ENCODE measurements at places on chromosomes 5 and 9.

- peak; percentile 13 for DNase-seq
These were observed 809 bp downstream of the MCCC2 start for GRCh38 chr5:71587766-71588532.

- no peak for DNase-seq
These were observed 51.5 kb upstream of the ATP10B start for GRCh38 chr5:160903551-160903950.

GRCh38 chr5:112419164-112419985 lies at the start of gene EPB41L4A:
EPB41L4A (minus strand) TSS chr5:112419277; CDS start chr5:112419039, 238 bp downstream.
- peak; percentile 5 for DNase-seq

DNA sequence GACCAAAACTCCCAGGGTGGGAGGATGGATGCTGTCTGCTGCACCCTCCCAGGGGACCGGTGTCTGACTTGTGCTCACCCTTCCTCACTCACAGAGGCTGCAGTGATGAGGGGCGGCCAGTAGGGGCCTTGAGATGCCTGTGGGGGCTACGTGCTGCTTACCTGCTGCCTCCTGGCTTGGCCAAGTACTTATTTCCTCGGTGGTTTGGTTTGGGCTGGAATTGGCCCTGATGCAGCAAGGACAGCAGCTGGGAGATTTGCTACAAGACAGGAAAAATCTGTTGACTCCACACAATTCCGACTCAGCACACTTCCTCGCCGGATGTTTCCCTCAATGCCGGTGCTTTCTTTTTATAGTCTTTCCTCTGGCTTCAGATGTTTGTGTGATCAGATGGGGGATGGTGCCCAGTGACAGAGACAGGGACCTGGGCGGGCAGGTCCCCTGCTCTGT lies 6.6 kb downstream of the PCDH12 start:
- peak; percentile 38 for DNase-seq

DNA sequence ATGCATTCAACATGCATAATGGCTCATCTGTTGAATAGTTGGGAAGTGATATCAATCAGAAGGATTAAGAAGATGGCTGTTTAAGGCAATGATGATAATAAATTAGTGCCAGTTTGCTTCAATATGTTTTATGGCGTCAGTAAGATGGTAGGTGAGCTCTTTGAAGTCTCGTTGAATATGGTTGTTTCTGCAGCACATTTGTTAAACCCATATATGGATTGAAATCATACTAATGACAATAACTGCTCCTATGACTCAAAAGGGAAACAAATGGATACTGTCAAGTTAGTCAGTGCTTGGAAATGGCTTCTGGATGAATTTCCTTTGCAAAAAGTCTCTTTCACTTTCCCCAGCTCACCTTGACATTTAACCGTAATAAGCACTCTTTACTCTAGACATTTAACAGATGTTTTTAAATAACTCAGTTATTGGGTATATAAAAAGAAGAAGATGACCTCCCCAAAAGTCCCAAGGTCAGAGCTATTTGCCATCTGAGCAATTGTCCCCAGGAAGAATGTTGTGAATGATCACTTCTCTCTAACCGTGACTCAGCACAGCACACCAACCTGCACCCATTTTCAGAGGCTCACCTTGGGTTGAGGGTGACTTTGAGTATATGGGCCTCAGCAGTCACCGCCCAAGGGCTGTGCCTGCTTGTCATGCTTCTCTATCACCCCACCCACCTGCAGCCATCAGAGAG lies 133.4 kb downstream of the GRIA1 start:
- no peak for DNase-seq

- DNase-seq: no peak
These were observed 892 bp upstream of the TNC start for GRCh38 chr9:115118879-115119218.

GRCh38 chr5:3116366-3116765 lies 364.9 kb upstream of the IRX2 start:
- DNase-seq: no peak

GRCh38 chr9:89515416-89515815 lies 17.5 kb upstream of the SEMA4D start:
- DNase-seq: no peak

GRCh38 chr9:21165516-21165915 lies 944 bp downstream of the IFNA21 start:
- DNase-seq: no peak

- no peak for DNase-seq
These were observed 280.3 kb upstream of the WWC1 start for GRCh38 chr5:168011096-168011495.

Measured in activated naive CD8-positive, alpha-beta T cell treated with anti-CD3 and anti-CD28 coated beads, Interleukin-2, amount 50 U/mL, for 24 hours (primary cell).